ENCODE measurements at places on chromosomes 11 and 22.

GRCh38 chr11:92969293-92969633, 188 bp upstream of the MTNR1B start:
- DNase-seq: no peak

- no peak for DNase-seq
Measured at GRCh38 chr22:35352214-35353111, 28.4 kb upstream of the HMOX1 start.

- DNase-seq: no peak
Measured at GRCh38 chr22:48336339-48337060, 1491.2 kb downstream of the BRD1 start.

DNA sequence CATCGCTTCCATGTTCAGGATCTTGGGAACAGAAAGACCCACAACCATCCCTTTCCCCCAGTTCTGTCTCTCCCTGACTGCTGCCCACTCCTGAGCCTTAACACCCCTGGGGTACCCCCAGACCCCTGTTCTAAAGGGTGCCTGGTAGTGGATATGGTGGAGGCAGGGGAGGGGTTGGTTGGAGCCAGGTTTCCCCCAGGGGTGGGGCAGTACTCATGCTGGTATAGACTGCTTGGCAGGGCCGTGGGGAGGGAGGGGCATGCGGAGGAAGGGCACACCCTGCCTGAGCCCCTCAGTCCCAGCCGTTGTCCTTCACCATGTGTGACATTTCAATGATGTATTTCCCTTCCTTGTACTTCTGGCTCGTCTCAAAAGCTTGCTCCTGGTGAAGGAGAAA, 4.0 kb downstream of the YPEL4 start:
- DNase-seq: no peak

GRCh38 chr22:43289531-43289963, 53.6 kb downstream of the SCUBE1 start:
- no peak for DNase-seq

- no peak for DNase-seq
Measured at GRCh38 chr11:63686926-63687325, 5.6 kb downstream of the RTN3 start.

DNA sequence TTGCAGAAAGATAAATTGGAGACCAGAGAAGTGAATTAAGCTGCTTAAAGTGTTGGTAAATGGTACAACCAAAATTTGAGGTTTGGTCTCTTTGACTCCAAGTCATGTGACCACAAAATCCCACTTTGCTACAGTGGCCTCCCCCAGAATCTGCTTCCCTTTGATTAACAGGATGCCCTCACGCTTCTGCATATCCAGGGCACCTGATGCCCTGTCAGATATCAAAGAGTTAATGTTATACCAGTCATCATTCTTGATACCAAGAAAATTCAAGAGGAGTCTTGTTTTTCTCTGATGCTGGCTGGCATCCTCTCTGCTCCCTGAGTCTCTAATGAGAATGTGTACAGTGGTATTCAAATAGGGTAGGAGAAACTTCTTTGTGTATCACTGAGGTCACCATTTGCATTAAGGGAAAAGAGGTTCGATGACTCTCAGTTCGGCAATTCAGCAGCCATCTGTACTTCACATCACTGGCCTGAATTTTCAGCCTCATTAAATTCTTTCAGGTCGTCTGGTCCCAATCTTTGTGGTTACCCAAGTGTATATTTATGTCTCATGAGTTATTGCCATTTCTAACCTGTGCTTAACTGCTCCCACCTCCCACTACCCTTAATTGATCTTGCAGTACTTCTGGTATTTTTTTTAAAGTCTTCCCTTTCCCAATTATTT, 73.9 kb downstream of the BDNF start:
- DNase-seq: no peak

DNA sequence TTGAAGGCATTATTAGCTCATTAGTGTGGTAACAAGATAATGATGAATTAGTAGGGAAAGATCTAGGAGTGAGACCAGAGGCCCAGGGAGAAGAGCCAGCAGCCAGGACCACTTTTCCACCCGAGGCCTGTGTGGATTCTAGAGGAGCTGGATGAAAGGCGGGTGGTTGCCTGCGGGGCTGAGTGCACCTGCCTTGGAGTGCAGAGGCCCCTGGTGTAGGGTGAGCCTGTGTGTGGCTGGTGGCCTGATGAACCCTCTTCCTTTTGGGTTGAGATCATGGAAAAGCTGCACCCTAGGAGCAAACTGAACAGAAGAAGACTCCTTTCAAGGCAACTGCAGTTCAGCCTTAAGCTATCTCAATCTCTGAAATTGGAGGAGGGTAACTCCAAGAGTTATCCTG, 5.9 kb upstream of the TP53AIP1 start:
- DNase-seq: no peak

DNA sequence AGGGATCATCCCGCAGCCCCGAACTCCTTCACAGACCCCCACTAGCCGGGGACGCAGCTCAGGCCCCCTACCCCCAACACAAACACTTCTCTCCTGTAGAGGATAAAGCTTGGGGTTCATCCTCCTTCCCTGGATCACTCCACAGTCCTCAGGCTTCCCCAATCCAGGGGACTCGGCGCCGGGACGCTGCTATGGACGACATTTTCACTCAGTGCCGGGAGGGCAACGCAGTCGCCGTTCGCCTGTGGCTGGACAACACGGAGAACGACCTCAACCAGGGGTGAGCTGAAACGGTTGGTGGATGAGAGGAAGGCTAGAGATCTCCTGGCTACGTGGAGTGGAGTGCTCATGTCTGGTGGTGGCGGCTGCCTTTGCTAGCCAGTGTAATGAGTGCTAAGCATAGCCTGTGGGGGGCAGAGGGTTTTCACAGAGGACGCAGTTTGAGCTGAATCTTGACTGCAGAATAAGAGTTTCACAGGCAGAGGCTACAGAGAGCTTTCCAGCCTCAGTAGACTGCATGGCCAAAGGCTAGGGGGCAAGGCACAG, 580 bp downstream of the ILK start:
- DNase-seq: peak; percentile 60

- DNase-seq: no peak
Measured at GRCh38 chr11:68778205-68778604, 26.9 kb upstream of the TESMIN start.

DNA sequence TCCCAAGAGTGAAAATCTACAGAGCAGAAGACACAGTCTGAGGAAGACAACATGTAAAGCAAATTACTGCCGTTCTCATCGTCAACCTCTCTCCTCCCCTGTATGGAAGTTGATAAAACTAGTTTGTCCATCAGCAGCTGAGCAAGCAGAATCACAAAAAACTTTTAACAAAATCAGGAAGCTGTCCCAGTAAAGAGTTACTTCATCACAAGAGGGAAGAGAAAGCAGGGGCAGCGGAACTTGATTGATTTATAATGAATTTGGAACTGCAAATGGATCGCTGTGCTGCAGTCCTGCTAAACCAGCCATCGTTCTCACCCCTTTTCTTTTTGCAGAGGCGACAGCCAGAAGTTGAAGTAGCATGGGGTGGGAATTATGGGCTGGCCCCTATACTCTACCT, 13.7 kb upstream of the UCP3 start:
- no peak for DNase-seq

- no peak for DNase-seq
Measured at GRCh38 chr11:66494935-66495334, 14.7 kb downstream of the DPP3 start.

DNA sequence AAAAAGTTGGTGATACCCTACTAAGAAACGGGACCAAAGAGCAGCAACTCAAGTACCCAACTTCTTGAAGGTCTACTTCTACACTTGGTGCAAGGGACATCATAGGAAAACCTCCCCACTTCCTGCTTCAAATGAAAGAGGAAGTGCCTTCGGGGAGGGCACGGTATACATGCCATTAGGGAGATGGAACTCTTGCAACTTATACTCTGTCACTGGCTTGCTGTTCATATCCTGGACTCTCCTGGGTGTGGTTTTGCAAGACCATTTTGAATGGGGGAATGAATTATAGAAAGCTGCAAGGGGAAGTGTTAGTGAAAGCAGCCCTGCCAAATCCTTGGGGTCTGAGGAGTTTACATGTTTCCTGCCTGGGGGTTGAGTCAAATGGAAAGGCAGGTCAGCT, 41.9 kb downstream of the CSNK2A3 start:
- no peak for DNase-seq

DNA sequence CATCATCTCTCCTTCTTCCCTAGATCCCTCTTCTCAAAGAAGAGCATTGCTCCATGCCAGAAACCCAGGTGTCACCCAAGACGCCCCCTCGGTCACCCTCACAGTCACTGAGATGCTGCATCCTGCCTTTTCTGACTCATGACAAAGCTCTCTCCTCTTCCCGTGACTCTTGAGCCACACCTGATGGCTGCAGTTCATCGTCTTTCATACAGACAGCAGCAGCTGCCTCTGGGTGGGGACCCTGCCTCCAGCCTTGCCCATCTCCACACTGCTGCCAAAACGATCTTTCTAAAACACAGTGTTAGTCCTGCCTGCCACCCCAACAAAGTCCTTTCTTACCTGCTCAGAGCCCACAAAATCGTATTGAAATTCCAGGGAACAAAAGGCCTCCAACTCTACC, 44.8 kb downstream of the BUD13 start:
- no peak for DNase-seq

DNA sequence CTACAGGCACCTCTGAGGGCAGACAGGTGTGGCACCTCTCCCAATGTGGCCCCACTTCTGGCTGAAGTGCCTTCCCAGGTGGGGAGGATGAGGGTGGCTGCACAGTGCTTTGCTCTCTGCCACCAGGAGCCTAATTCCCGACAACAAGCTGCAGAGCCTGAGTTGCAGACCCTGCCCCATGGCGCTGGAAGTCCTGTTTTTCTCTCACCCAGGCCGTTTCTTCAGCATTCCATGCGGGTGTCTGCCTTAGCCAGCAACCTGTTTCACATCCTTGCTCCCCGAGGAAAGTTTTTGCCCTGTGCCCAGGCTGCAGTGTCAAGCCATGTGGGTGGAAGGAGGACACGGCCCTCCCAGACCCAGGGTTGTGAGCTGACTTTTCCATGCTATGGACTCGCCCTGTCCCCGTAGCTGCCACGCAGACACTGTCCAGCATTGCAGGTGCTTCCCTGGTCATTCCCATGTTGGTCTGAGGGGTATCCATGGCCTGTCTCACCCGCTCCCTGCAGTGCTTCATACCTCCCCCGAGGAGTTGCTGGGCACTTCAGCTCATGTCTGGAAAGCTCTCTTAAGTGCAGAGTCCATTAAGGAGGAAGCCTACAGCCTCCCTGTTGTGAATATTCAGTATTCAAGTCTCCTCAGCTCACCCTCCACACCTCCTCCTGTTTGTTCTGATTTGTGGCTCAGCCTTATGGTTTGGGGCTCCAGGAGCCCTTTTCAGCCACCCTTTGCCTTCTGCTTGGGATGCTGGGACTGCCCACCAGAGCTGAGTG, 2.9 kb downstream of the DAGLA start:
- no peak for DNase-seq

GRCh38 chr11:116420770-116421528, 351.8 kb downstream of the BUD13 start:
- peak; percentile 4 for DNase-seq

GRCh38 chr22:28075358-28075981, 156.4 kb upstream of the PITPNB start:
- DNase-seq: peak; percentile 18

- no peak for DNase-seq
Measured at GRCh38 chr11:17747131-17747955, 12.8 kb downstream of the KCNC1 start.

GRCh38 chr22:30288419-30289140, 725 bp downstream of the CASTOR1 start:
- DNase-seq: no peak

GRCh38 chr22:19057539-19057938, 64.7 kb downstream of the DGCR2 start:
- no peak for DNase-seq

DNA sequence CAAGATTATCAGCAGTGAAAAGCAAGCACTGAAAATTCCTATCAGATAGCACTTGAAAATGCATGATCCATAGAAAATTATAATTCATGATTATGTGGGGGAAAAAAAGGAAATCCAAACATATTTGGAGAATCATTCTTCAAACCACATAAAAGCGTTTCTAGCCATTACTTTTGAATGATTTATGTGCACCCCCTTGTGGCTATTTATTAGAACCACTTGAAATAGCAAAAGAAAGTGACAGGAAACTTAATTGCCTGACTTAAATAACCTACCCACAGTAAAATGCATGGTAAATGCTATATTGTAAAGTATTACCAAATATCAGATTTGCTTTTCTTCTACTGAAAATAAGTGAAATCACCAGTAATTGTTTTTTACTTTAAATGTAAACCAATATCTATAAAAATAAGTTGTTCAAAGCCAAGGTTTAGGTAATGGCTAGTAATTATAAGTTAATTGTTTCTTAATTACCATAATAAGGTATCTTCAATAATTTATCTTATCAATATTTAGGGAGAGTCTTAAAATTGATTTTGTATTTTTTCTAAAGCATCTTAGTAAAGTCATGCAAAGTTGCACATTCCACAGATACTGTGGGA, 168.5 kb downstream of the ARHGAP42 start:
- no peak for DNase-seq

- no peak for DNase-seq
Measured at GRCh38 chr11:15114501-15115475, at the start of gene INSC. TSS of gene INSC (plus strand) at chr11:15114923. CDS start at chr11:15149175, 34,252 bp downstream.

- no peak for DNase-seq
Measured at GRCh38 chr11:3206922-3207204, 11.8 kb downstream of the MRGPRG start.

- no peak for DNase-seq
Measured at GRCh38 chr11:7793233-7793632, 3.5 kb downstream of the OR5P2 start.

DNA sequence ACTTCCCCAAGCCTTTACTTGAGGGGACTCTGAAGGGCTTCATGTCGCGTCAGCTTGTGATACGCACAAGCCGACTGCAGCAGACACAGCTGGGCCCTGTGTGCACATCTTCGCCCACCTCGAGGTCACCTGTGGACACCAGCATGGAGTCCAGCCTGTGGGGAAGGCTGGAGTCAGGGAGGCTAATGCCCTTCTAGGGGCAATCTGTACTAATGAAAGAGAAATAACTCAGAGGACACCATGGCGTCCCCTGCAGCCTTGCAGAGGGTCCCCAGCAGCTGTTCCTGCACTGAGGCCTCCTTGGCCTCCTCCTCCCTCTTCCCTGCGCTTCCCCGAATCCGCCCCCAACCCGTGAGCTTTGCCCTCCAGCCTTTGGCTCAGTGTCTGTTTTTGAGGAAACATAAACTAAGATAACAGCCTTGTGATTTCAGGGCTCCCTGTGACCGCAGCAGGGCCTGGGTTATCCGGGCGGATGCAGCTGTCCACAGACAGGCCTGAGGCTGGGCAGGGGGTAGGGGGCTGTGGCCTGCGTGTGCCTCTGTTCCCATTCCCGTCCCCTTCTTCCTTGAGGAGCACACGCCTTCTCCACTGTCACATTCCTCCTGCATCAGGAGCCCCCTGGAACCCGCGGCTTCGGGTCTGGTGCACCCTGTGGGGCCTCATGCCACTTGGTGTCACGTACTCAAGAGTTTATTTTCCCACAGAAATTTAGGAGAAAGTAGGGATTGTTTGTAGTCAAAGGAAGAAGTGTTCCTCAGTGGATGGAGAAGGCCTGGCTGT, 25.0 kb downstream of the KRTAP5-5 start:
- no peak for DNase-seq
